Brain (organoid and tissue), 16 donors: ENCODE measurements at places on chromosomes 6 and 20. TPM values are rescaled to one million over a fixed set of nuclear protein-coding genes. Genes with fewer than 3 reads are reported as not detected.
A peak's percentile ranks its signal among the peaks of the same experiment; 100 is the strongest.

The CPXM1 gene
- 12.3 TPM for polyA plus RNA-seq

The MSH5 gene
- 3.1 TPM for polyA plus RNA-seq

The SLPI gene
- 4.1 TPM for polyA plus RNA-seq

DNA sequence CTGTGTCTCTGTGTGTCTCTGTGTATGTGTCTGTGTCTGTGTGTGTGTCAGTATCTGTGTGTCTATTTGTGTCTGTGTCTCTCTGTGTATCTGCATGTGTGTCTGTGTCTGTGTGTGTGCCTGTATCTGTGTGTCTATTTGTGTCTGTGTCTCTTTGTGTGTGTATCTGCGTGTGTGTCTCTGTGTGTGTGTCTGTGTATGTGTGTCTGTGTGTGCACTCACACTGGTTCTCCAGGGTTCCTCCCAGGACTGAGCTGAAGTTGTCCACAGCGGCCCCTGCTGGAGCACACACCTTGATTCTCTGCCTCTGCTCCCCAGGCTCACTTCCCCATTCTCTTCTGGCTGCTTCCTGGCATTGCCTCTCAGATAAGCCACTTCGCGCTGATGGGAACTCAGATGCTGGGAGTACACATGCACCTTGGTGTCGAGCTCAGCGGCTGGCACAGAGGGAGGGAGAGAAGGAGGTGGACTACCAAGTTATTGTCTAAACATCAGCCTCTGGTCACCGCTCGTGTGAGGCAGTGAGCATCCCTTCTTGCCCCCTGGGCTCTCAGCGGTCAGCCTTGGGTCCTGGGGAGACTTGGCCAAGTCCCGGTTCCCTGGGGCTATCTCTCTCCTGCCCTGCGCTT lies 104.9 kb upstream of the NXT1 start:
- no peak for DNase-seq

DNA sequence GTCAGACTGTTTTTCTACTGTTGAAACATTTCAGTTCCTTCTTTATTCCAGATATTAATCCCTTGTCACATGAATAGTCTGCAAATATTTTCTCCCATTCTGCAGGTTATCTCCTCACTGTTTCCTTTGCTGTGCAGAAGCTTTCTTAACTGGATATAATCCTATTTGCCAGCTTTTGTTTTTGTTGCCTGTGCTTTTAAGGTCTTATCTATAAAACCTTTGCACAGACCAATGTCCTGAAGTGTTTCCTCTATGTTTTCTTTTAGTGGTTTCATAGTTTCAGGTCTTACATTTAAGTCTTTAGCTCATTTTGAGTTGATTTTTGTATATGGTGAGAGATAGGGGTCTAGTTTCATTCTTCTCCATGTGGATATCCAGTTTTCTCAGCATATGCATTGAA lies 19.2 kb downstream of the NCOA6 start:
- DNase-seq, result no peak

GRCh38 chr6:108795122-108795521 lies 53.1 kb upstream of the ARMC2 start:
- no peak for DNase-seq

DNA sequence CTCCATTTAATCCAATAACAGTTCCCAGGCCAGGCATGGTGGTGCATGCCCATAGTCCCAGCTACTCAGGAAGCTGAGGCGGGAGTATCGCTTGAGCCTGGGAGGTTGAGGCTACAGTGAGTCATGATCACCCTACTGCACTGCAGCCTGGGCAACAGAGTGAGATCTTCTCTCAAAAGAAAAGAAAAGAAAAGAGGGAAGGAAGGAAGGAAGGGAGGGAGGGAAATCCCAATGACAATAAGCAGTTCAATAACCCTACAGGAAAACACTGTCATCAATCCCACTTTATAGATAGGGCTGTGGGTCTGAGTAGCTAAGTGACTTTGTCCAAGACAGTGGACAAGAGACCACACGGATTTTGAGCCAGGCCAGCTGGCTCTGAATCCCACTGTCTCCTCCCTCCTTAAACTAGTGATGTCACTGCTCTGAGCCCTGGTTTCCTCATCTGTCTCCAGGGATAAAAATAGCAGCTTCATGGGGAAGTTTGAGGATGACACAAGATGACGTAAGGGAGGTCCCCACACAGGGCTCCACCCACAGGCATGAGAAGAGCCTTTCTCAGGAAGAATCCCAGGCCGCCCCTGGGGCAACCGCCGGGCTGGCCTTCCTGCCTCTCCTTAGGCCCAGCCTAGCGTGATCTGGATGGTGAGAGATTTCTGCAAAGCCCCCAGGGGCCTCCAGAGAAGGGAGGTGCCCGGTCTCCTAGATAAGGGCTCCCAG lies 7.2 kb upstream of the TRIB3 start:
- no peak for DNase-seq

DNA sequence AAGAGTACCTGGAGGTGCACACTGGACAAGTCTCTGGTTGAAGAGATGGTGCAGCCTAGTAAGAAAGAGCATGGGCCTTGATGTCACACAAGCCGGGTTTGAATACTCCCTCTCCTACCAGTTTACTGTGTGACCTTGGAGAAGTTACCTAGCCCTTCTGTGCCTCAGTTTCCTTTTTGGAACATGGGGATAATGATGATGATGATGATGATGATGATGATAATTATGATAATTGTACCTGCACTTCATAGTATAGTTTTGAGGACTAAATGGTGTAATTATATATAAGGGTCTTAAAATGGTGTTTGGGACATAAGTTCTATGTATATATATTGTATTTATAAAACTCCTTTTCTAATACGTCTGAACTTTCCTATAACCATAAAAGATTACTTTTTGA lies 41.7 kb downstream of the POPDC3 start:
- DNase-seq, result no peak

DNA sequence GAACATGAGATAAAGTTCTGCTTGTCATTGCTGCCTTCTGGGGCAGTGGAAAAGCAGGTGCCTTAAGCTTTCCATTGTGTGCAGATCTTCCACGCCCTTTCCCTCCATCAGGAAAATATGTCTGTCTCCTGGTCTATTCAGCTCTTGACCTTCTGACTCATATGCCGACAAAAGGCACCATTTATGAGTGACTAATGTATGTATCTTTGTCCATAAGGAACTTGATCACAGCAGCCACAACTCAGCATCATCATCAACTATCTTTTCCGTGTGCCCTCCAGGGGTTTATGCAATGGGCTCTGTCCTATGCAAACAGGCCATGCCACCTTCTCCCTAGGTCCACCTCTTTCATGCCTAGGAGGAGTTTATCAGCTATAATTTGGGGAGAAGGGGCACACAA lies 102.7 kb upstream of the QKI start:
- no peak for DNase-seq

- peak; percentile 82 for DNase-seq
Measured at GRCh38 chr20:1900321-1900801, 5.2 kb downstream of the SIRPA start.

GRCh38 chr6:104940893-104941728 lies 15.8 kb upstream of the LIN28B start:
- peak; percentile 94 for DNase-seq

The RBM24 gene
- 16.6 TPM for polyA plus RNA-seq

DNA sequence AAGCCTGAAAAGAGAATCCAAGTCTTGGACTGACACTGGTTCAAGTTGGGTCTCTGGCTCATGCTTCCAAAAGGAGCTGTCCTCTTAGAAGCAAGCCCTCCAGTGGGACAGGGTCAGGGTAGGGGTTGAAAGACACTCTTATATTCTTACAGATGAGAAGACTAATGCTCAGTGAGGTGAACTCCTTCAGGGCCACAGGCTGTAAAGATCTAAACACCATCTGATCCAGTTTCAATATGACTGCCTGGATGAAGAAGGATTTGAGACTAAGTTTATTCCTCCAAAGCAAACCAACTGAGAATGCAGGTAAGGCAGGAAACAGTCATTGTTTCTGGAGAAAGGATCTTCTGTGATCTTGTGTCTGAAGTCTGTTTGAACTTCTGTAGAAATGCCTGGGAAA lies 99.0 kb upstream of the TAB2 start:
- DNase-seq, result no peak
